ENCODE measurements at places on chromosomes 16 and 17.

- DNase-seq: no peak
These were observed 404.6 kb downstream of the SOX9 start for GRCh38 chr17:72525225-72526015.

GRCh38 chr17:37744961-37745800 lies at the start of gene HNF1B:
TSS of gene HNF1B (minus strand) at chr17:37745059. CDS start at chr17:37744884, 175 bp downstream.
- DNase-seq: no peak

GRCh38 chr17:37789771-37790541 lies 45.1 kb upstream of the HNF1B start:
- no peak for DNase-seq

DNA sequence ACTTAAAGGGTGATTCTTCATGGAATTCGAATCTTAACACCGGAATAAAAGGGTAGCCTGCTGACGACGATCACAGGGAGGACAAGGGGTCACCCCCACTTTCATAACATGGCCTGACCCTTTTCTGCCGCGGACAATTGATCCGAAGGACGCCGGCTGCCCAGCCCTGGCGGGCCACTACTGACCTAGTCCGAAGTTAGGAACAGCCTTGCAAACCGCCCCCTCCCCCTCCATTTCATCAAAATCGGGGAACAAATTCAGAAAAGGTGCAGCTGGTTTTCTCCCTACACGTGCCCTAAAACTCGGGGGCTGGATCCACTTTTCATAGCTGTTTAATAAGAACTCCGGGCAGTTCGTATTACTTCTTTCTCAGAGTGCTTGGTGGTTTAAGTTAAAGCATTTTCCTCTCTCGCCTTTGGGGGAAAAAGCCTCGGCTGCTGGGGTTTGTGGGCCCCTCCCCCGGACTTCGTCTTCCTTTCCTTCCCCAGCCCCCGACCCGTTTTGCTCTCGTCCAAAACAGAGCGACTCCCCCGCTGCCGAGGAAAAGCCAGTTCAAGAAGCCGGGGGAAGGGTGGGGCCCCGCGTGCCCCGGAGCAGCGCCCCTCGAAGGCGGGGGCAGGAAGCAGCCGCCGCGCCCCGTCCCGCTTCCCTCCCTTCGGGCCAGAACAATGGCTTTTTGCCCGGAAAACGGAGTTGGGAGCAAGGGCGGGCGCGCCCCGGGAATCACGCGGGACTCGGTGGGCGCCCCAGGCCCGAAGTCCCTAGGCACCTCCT lies 641 bp upstream of the CBX2 start:
- DNase-seq: peak; percentile 47
